ENCODE measurements at places on chromosomes 6 and 20.

DNA sequence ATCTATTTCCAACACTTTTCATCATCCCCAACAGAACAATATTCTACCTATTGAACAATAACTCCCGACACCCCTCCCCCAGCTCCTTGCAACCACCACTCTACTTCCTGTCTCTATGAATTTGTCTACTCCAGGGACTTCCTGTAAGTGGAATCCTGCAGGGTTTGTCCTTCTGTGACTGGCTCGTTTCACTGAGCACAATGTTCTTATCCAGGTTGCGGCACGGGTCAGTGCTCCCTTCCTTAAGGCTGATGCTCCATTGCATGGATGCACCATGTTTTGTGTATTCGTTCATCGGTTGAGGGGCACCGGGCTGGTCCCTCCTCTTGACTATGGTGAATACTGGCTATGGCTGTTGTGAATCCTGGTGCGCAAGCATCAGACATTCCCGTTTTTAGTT is 163.2 kb downstream of the TBXT start:
- no peak for DNase-seq

- no peak for DNase-seq
Observed at GRCh38 chr6:125981571-125982185, 4.7 kb upstream of the TRMT11 start.

DNA sequence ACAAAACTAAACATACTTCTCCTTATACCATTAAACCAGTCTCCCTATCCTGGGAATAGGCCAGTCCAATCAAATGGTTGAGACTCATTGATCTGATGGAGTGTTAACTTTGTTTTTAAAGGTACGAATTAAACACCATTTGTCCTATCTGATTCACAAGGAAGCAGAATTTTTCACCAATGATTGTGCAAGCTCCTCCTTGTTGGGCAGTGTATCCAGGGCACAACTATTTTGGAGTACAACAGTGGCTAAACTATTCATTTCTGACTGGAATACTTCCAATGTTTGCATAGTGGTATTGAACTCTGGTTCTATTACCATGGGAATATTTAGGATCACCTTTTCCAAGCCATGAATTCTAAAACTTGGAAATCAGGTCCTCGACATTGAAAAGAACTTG is 5.4 kb upstream of the PPP1R3G start:
- no peak for DNase-seq

GRCh38 chr6:163902993-163903392 is 488.5 kb downstream of the QKI start:
- no peak for DNase-seq

- no peak for DNase-seq
Observed at GRCh38 chr6:10193321-10193720, 221.6 kb downstream of the TFAP2A start.

- DNase-seq, result no peak
Observed at GRCh38 chr6:133070410-133071043, 170.6 kb upstream of the EYA4 start.

DNA sequence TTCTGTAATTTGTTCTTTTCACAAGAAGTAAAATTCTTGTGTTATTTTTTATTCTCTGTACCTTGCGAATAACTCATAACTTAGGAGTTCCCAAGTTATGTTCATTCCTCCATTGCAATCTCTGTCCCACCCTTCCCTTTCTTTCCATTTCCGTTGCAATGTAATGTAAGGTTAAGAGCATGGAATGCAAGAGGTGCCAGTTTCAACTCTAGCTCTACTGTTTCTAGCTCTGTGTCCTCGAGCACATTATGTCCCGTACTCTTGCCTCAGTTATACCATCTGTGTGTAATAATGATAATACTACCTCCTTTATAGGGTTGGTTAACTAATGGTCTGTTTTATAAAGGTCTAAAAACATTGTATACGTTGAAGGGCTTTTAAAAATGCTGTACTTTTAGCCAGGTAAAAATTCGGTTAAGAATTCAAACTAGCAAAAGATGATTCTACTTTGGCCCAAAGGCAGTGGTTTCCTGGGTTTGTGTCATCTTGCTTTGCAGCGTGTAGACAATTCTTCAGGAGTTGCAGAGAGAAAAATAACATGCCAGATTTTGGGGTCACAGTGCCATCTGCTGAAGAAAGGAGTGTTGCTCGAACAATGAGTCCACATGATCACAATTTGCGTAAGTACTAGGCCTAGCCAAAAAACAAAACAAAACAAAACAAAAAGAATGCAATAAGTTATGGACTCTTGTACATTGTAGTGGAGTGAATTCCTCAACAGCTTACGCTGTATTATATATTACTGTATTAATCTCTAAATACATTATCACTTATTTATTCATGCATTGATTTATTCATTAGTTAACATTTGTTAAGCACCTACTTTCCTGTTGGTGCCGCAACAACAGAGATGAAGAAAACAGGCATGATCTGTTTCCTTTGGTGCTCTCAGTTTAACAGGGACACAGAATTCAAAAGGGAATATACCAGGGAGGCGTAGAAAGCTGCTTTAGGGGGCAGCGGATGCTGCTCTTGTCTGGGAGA is 10.0 kb upstream of the PFDN4 start:
- DNase-seq, result no peak

- DNase-seq, result peak; percentile 78
Observed at GRCh38 chr6:85323435-85324040, 126.3 kb upstream of the NT5E start.

DNA sequence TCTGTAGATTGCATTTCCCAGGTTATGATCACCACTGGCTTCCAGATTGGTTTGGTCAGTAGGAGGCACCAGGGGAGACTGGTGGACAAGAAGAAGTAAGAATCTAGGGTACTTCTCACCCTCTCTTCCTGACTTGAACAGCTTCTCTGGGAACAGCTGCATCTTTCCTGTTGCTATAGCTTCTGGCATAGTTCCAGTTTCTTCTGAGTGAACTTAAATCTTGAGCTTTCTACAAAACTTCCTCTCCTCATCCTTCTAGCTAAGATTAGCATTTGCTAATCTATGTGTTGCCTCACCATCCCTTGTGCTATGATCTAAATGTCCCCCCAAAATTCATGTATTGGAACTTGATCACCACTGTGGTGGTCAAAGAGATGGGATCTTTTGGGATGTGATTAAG is 724.6 kb downstream of the UTRN start:
- DNase-seq, result no peak

DNA sequence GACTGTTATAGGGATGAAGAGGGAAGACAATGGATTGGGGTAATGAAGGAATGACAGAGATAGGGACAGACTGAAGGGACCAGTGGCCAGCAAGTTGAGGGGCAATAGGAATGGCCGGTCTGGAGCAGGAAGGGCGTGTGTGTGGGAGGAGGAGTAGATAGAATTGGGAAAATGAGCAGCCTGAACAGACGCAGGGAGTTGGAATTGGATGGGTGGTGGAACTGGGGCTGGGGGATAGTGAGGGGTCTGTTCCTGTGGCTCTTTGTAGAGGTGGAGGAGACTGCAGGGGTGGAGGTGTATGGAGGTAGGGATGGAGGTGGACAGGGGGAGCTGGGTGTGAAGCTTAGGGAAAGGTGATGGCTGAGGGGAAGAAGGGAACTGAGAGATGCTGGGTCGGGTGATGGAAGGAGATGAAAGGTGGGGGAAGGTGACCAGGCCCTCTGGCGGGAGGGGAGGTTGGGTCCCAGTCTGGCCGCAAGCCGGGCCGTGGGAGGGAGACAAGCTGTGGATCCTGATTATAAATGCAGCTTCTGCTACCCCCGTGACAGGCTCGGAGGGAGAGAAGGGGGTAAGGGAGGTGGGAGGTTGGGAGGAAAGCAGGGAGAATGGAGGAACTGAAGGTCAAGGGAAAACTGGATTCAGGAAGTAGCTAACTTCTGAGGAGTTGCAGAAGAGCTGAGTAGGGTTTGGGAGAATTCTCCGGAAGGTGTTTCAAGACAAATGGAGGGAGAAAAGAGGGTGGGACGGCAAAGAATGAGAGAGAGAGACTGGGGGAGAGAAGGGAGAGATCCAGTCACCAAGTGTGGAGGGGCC is 5.2 kb downstream of the SYNGAP1 start:
- no peak for DNase-seq

DNA sequence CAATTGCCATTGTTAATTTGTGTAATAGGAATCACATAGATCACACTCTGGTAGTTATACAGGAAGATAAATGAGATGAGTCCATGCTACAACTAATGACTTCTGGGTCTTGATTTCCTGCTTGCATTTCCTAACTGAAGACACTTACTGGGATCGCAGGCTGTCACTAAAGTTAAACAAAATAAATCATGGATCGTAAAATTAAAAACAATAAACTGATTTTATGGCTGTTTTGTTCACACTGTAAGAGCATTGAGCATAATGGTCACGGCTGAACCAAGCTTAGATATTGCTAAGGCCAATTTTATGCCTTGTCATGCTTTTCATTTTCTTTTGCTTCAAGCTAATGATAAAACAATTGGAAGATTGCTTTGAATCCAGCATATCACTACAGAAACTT is 332.5 kb upstream of the CITED2 start:
- DNase-seq, result no peak

GRCh38 chr20:16411361-16411760 is 161.9 kb downstream of the KIF16B start:
- no peak for DNase-seq

DNA sequence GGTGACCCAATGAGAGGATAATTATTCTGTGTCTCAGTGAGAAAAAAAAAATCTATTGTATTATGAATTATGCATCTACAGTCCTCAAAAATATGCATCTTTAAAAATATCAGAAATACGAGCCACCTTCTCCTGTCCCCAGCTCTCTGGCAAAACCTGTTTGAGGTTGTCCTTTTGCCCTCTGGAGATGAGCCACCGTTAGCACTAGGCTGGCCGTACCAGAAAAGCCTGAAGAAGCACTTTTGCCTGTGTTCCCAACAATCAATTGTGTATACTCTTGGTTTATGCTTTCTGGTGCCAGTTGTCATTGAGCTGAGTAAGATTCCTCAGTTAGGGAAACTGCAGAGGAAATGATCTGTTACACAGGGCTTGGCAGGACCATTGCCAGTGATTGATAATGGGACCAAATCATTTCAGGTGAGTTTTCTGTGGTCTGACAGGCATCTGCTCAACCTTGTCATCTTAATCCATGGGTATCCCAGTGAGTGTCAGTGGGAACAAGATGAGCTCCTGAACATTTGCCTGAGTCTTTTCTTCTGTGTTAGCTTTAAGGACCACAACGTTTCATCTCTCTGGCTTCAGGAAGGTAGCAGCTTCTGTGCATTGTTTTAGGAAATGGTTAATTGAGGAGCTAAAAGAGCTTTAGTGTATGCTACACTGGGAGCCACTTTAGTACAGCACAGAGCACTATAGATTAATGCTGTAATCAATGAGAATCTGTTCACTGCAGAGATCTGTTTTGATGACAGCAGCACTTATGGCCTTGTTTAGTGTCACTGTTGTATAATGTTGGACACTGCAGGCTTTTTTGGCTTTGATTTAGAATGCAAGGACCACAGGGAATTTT is 330.1 kb downstream of the RIMS1 start:
- DNase-seq, result no peak

DNA sequence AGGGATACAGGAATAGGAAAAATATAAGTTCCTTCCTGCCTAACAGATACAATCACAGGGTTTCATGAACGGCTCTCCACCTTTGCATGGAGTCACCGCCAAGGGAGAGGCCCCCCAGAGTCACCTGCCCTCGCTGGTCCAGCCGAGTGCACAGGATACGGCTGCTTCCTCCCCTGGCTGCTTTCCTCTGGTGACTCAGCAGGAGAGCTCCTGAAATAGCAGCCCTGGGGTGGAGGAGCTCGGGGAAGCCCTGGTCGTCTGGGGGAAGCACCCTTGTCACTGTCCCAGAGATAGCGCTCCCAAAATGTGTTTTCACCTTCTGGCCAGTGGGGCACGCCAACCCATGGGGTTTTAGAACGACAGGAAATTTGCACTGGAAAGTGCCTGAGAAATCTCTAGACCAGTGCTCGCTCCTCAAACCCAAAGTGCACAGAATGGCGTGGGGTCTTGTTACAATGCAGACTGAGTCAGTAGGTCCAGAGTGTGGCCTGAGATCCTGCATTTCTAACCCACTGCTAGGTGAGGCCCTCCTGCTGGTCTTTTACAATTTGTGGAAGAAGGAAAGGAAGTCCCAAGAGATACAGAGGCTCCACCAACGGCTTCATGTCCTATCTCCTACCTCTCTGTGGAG is 35.9 kb upstream of the FAM50B start:
- DNase-seq, result peak; percentile 30

DNA sequence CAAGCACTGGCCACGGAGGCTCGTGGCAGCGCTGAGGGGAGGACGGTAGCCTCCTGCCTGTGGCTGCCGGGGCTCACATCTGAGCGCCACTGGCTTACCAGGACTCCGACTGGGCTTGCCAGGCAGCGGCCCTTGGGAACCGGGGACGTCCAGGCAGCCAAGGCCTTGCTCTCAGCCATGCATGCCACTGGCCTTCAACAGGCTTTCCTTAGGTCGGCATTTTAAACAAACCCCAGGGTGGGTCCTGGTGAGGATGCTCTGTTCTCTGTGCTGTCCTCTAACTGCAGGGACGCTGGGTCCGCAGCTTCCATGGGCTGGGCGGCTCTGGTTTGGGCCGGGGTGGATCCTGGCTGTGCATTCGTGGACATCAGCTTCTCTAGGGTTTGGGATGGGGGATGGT is 59.1 kb upstream of the BHLHE23 start:
- no peak for DNase-seq

- no peak for DNase-seq
Observed at GRCh38 chr6:158011478-158011920, 29.8 kb downstream of the SYNJ2 start.

- no peak for DNase-seq
Observed at GRCh38 chr6:33013608-33014007, 4.2 kb upstream of the HLA-DOA start.

DNA sequence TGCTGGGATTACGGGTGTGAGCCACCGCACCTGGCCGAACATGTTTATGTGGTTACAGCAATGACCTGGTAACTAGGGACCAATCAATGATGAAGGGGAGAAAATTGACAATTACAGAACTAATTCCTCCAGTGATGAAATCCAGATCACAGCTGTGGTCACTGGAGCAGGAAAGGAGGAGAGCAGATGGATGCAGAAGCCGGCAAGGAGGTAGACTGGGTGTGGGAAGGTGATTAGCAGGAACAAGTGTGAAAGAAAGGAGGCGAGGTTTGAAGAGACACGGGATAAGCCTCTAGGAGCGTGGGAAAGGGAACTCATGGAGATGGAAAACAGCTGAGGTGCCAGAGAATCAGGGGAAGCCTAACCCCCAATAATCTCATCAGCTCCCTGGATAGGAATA is 17.2 kb upstream of the SPAG4 start:
- no peak for DNase-seq

Data from activated CD4-positive, alpha-beta memory T cell treated with anti-CD3 and anti-CD28 coated beads for 36 hours (primary cell).